Activated CD4-positive, CD25-positive, alpha-beta regulatory T cell treated with anti-CD3 and anti-CD28 coated beads, Interleukin-2, amount 50 U/mL, for 24 hours (primary cell): ENCODE measurements at places on chromosomes 12 and 14.

DNA sequence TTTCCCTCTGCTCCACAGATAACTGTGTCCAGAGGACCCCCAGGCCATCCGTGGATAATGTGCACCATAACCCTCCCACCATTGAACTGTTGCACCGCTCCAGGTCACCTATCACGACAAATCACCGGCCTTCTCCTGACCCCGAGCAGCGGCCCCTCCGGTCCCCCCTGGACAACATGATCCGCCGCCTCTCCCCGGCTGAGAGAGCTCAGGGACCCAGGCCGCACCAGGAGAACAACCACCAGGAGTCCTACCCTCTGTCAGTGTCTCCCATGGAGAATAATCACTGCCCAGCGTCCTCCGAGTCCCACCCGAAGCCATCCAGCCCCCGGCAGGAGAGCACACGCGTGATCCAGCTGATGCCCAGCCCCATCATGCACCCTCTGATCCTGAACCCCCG, 201.3 kb upstream of the BCL2L14 start:
- ATAC-seq: no peak

GRCh38 chr14:24398653-24399446, at the start of gene NYNRIN:
NYNRIN (plus strand) TSS chr14:24399003; CDS start chr14:24399247, 244 bp downstream.
- peak; percentile 63 for ATAC-seq

DNA sequence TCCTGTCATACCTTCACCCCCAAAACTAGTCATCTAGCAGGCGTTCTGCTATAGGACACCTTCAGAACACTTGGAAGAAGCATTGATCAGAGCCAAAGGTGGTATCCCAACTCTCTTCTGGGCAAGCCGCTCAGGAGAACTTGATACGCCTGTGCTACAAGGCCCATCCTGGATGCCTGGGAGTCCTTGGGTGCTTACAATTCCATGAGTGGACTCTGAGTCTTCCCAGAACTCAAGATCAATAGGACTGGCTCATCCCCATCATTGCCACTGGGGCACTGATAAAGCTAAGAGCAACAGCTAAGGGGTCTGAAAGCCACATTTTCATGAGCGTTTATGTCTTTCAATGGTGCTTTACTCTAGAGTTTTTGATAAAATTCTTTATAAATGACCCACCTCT, 1.9 kb downstream of the SPTB start:
- no peak for ATAC-seq

DNA sequence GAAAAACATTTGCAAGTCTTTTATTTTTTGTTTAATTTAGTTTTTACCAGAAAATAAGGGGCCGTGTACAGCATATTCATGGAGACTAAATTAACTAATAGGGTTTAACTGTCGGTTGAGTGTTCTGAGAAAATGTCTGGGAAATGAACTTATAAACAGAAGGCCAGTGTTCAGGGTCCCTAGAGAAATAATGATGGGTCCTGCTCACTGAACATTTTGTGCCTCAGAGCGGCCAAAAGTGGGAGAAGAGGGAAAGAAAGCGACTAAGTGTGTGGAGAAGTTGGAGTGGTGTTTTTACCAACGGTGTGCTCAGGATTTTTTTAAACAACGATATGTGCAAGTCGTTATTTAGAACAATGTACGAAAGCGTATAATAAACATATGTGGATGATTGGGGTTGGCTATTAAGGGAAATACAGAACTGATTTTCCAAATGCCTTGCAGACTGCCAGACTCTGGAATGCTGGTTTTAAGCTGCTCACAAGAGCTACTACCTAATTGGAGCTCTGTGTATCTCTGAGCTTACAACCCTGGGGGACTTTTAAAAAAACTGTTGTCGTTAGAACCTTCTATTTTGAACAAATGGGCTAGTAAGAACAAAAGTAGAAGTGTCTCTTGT, 166.7 kb downstream of the SLC38A4 start:
- no peak for ATAC-seq

DNA sequence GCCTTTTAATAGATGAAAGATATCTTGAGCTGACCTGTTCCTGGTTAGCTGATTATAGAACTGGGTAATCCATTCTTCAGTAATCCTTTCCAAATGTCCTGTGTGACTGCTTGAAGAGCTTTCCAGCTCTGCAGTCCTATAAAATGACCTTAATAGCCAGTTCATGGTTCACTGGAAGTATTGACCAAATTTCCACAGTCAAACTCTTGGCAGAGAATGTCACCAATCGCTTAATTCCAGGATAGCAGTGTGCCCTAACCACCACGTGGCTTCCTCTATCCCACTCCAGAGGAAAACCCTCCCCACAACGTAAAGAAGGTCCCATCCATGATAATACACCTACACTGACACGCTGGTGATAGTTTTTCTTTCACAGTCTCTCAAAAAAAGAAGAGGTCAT, 17.4 kb downstream of the PRKAB1 start:
- no peak for ATAC-seq

- ATAC-seq: no peak
Observed at GRCh38 chr12:131893605-131894312, 663 bp upstream of the ULK1 start.

DNA sequence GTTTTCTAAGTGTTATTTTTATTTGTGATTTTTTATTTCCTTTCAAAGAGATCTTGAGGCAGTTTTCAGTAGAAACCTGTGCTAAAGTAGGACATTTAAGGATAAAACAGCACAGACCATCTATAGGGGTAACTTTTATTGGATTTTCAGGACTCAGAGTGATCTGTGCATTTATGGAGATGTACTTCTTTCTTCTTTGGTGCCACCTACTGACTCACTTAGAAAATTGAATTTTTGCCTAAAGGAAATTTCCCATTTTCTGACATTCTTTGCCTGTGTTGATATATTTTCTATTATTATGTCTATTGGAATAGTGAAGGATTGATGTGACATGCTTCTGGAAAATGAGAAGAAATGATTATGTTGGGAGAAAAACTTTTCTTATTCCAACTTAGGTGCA, 113.0 kb downstream of the UNC79 start:
- ATAC-seq: no peak

GRCh38 chr12:52401526-52401925, 4.6 kb downstream of the KRT82 start:
- no peak for ATAC-seq

DNA sequence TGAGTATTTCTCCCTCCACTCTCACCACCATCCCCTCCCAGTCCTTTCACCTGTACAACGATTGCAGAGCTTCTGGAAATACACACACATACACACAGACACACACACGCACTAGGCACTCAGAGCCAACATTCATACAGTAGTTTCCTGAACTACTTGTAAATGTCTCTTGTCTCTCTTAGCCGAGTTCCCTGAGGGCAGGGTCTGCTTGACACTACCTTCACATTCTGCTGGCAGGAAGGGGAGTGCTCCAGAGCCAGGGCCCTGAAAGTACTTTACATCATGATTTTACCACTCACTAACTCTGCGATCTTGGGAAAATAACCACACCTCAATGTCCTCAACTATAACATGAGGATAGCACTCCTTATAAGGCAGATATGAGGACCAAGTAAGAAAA, 82.7 kb downstream of the GAS2L3 start:
- no peak for ATAC-seq

- no peak for ATAC-seq
Observed at GRCh38 chr12:113466454-113467141, 5.1 kb downstream of the LHX5 start.

GRCh38 chr12:125249066-125249824, 184.0 kb downstream of the AACS start:
- no peak for ATAC-seq

DNA sequence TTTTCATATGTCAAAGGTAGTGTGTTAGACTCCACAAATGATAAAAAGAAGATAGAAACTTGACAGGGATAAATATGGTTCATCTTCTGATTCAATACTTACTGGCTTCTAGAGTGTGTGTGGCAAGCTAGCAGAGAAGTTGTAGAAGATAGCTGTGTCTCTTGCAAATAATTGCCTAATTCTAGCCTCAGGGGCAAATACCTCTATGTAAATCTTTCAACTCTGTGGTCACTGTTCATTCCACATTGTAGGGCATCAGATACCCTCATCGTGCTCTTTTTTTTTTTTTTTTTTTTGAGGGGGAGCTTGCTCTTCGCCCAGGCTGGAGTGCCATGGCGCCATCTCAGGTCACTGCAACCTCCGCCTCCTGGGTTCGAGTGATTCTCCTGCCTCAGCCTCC, 1.7 kb downstream of the OLR1 start:
- no peak for ATAC-seq

GRCh38 chr12:19120795-19121194, 8.7 kb upstream of the PLEKHA5 start:
- ATAC-seq: no peak

DNA sequence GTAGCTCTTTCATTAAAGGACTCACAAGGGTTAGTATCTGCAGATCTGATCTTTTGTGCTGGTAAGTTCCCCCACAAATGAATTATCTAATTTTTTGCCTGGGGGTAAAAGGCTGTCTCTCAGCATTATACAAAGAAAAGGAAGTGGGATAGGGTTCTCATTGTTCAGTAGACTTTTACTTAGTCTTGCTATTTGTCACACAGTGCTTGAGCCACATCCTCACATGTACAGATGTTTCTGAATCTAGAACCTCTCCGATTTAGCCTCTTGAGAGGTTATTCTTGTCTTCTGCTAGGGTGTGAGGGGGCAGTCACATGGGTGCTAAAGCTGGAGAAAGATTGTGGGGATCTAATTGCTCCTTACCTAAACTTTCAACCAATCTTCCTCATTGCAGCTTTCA, 93.0 kb downstream of the SLC41A2 start:
- ATAC-seq: no peak

GRCh38 chr12:24500831-24501230, 448.1 kb downstream of the BCAT1 start:
- no peak for ATAC-seq

- ATAC-seq: no peak
Observed at GRCh38 chr14:74619672-74620131, 7.7 kb upstream of the LTBP2 start.

- no peak for ATAC-seq
Observed at GRCh38 chr12:77076886-77077285, 11.5 kb upstream of the E2F7 start.

DNA sequence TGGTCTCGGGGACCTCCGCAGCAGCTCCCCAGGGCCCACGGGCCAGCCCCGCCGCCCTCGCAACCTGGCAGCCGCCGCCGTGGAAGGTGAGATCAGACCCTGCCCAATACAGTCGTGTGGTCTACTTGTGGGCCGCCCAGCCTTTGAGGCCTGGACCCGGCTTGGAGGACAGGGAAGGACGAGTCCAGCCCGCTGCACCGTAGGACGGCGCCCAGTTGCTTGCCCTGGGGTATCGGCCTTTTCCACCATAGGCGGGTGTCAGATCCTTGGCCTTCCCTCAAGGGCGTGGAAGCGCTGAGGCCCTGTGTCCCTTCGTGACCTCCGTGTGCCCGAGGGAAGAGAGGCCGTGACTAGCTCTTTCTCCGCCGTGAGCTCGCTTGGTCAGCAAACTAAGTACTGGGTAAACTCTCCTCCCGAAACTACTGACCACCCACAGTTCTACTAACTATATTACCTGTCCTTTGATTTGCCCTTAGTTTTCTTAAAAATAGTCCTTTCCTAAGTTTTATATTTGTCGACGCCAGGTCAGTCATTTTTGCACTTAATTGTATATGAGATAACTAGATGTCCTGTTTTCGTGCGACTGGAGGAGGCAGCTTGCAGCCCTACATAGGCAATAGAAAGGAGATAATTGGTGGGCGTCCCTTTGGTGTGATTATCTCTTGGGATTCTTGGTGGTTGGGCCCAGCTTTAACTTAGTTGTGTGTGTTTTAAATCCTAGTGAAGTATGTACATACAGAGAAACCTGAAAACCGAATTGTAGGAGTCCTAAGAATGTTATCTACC, 757 bp downstream of the SLC25A3 start:
- ATAC-seq: peak; percentile 3

DNA sequence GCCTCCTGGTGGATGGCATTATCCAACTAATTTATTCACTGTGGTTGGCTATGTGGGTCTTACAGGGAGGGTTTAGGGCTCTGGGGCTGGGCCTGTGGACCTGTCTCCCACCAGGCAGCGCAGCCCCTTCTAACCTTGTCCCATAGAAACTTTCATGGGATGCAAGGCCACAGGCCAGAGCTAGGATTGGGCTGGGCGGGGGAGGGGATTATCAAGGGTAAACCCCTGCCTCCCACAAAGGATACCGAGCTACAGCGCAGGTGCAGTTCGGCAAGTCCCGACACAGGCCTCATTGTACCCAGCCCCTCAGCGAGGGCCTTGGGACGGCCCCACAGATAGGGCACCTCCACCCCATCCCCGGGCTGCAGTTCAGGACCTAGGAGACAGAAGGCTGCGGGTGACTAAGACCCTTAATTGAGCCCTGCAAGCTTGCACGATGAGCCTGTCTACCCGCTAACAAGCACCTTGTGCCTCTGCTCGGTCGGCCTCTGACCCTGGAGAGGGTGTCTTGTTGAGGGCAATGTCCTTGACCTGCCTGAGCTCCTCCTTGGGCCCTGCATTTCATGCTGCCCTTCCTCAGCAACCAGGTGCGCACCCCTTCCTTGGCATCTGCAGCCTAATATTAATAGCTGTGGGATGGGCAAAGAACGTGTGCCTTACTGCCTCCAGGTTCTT, 46.7 kb downstream of the PSMA6 start:
- no peak for ATAC-seq

DNA sequence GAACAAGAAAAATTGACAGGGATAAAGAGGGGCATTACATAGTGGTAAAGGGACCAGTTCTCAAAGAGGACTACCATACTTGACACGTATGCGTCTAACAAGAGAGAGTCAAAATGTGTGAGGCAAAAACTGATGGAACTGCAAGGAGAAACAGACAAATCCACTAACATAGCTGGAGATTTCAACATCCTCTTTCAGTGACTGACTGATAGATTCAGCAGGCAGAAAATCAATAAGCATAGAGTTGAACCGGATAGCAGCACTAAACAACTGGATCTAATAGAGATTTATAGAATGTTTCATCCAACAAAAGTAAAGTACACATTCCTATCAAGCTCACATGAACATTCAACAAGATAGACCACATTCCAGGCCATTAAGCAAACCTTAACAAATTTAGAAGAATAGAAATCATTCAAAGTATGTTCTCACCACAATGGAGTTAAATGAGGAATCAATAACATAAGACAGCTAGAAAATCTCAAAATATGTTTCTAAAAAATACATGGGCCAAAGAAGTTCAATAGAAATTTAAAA, 16.1 kb upstream of the CRACR2A start:
- no peak for ATAC-seq

DNA sequence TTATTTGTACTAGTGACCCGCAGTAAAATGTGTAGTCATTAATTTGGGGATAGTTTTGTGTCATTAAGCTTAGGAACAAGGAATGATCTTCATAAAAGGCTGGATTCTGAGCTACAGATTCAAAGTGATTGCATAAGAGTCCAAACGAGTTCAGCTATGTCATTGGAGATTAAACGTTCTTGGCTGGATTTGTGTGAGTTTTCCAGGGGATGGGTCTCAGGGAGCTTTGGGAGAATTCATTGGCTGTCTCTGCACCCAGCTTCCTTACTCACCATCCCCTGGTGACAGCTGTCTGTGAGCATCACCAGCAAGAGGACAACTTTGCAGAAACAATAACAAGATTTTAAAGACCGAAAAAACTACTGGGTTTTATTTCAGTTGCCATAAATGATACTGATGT, 130.4 kb downstream of the DAAM1 start:
- no peak for ATAC-seq

- ATAC-seq: no peak
Observed at GRCh38 chr12:90978117-90978770, 23.3 kb upstream of the CCER1 start.
